GM12878 (cell line): ENCODE measurements at places on chromosomes 1 and 21. TPM values are rescaled to one million over a fixed set of nuclear protein-coding genes. Genes with fewer than 3 reads are reported as not detected.

The TMIGD3 gene
- not detected in 2 replicates for polyA plus RNA-seq

The BRDT gene
- polyA plus RNA-seq: not detected in 2 replicates

The ELAVL4 gene
- polyA plus RNA-seq: 0.21 TPM in 1 of 2 replicates, not detected in the other

GRCh38 chr1:1627261-1627828 lies 4.6 kb upstream of the MMP23B start:
- no peaks in the 10 kb centered on the region for H3K36me3 ChIP-seq
- H3K27ac ChIP-seq: no peak overlapping the region
- H3K4me3 ChIP-seq: no peak overlapping the region
- peaks cover 2% of the 10 kb centered on the region; the same call in 1 of the 2 replicates for H3K27me3 ChIP-seq

DNA sequence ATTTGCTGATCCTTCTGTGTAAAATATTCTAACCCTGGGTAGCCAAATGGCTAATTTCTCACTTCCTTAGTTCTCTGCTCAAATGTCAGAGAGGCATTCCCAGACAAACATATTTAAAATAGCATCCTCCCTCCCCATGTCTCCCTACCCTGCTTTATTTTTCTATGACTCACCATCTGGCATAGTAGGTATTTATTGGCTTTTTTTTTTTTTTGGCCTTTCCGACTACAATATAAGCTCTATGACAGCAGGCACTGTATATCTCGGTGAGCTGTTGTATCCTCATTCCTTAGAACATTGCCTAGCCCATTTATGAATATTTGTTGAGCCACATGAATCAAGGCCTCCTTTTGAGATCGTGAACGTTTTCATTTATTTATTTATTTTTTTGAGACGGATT lies 1.5 kb upstream of the NEK7 start:
- H3K27me3 ChIP-seq: no peaks in the 10 kb centered on the region
- H3K4me3 ChIP-seq: no peak overlapping the region
- no peaks in the 10 kb centered on the region for H3K36me3 ChIP-seq
- H3K4me1 ChIP-seq: no peaks in the 10 kb centered on the region
- no peak overlapping the region for H3K27ac ChIP-seq

DNA sequence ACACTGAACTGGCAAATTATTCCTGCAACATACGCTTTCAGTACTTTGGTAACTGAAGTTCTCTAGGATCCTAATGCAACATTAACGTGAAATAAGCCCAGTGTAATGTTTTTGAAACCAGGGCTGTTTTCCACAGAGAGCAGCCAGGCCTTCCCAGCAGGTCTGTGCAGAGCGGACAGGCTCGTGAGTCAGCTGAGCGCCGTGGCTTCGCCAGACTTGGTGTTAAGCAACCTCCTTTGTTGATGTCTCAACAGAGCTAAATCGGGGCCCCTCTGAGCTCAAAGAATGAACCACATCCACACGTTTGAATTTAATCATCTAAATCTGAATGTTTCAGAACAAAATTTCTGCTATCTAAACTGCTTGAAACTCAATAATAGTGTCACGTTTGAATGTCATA lies 181.8 kb upstream of the FMN2 start:
- no peak overlapping the region for H3K27ac ChIP-seq
- H3K4me1 ChIP-seq: no peaks in the 10 kb centered on the region
- no peaks in the 10 kb centered on the region for H3K36me3 ChIP-seq
- DNase-seq: no peak

DNA sequence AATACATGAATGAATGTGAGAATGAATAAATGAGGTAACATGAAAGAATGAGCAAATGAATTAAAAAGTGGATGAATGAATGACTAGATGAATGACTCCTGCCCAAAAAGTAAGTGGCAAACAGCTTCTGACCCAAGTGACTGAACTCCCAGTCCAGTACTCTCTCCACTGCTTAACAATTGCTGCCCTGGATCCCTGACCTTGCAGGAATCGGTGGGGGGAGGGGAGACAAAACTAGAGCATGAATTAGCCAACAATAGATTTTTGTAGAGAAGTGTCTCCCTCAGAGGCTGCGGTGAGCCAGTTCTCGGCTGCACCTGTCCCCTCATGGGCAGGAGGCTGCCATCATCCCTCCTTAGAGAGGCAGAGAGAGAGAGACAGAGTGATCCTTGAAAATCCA lies 5.9 kb upstream of the GRIK3 start:
- H3K4me3 ChIP-seq: no peak overlapping the region
- peaks cover 3% of the 10 kb centered on the region; the same call in 1 of the 2 replicates for H3K27me3 ChIP-seq
- H3K36me3 ChIP-seq: no peaks in the 10 kb centered on the region
- no peak for DNase-seq

DNA sequence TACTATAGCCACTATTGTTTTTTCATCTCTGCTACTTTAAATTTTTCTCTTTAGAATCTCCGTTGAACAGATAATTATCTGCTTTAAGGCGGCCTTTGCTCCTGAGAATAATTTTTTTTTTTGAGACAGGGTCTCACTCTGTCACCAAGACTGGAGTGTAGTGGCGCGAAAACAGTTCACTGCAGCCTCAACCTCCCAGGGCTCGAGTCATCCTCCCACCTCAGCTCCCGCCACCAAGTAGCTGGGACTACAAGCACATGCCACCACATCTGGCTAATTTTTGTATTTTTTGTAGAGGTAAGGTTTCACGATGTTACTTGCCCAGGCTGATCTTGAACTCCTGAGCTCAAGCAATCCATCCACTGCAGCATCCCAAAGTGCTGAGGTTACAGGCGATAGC lies 28.6 kb downstream of the TRIT1 start:
- no peak overlapping the region for H3K27ac ChIP-seq
- no peak overlapping the region for H3K4me3 ChIP-seq
- no peaks in the 10 kb centered on the region for H3K4me1 ChIP-seq
- no peak for DNase-seq
- no peaks in the 10 kb centered on the region for H3K27me3 ChIP-seq

- no peak overlapping the region for H3K27ac ChIP-seq
- H3K27me3 ChIP-seq: no peaks in the 10 kb centered on the region
- no peaks in the 10 kb centered on the region for H3K36me3 ChIP-seq
- H3K4me1 ChIP-seq: no peaks in the 10 kb centered on the region
Measured at GRCh38 chr1:195275710-195276109, 1332.5 kb downstream of the KCNT2 start.

The HTR6 gene
- polyA plus RNA-seq: 0.79 and 2.5 TPM in 2 replicates

- no peaks in the 10 kb centered on the region for H3K36me3 ChIP-seq
- H3K4me1 ChIP-seq: peaks cover 5% of the 10 kb centered on the region; the same call in 1 of the 2 replicates
- no peaks in the 10 kb centered on the region for H3K27me3 ChIP-seq
- H3K27ac ChIP-seq: peak overlapping the region; percentile 89
- no peak for DNase-seq
Measured at GRCh38 chr1:8097908-8098307, 71.8 kb upstream of the ERRFI1 start.

DNA sequence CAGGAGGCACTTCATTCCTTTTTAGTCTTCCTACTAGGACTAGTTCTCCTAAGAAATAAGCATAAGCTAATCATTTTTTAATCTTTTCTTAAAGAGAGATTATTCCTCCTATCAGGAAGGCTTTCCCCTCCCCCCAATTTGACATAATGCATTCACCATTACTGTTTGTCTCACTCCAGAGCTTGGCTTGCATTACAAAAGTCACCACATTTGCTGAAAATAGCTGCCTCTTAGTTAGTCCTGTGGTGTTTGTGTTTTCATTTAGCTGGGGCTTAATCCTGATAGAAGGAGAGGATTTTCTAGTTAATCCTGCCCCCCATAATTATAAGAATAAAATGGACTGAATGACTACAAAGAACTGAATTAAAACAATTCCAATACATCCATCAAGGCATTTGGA lies 307.1 kb upstream of the RRP15 start:
- H3K27ac ChIP-seq: no peak overlapping the region
- no peak overlapping the region for H3K4me3 ChIP-seq
- no peaks in the 10 kb centered on the region for H3K27me3 ChIP-seq
- no peaks in the 10 kb centered on the region for H3K4me1 ChIP-seq
- DNase-seq: no peak

- H3K27me3 ChIP-seq: no peaks in the 10 kb centered on the region; the same call in 1 of the 2 replicates
- H3K27ac ChIP-seq: no peak within 1 kb of the TSS
- H3K36me3 ChIP-seq: no peaks in the 10 kb centered on the region
- DNase-seq: no peak
Measured at GRCh38 chr1:35573198-35574124, at the start of gene TFAP2E. TSS of gene TFAP2E (plus strand) at chr1:35573314. CDS start at chr1:35573578, 264 bp downstream.

DNA sequence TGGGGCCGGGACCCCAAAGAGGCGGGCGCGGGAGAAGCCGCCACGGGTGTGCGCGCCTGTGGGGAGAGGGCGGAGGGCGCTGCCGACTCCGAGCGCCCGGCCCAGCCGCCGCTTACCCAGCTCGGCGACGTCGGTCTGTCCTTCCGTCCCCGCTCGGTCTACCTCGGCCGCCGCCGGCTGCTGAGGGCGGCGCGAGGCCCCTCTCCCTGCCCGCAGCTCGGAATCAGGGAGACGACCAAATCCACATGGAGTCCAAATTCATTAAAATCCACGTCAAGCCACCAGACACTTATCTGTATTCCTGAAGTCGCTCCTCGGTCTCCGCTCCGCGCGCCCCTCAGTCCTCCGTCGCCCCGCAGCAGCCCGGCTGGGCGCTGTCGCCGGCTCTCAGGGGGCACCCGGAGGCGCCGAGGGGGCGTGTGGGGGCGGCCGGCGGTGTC lies 637 bp downstream of the PLXNA2 start:
- DNase-seq: no peak
- H3K4me1 ChIP-seq: peaks cover 8% of the 10 kb centered on the region
- peaks cover 11% of the 10 kb centered on the region for H3K27me3 ChIP-seq
- no peaks in the 10 kb centered on the region for H3K36me3 ChIP-seq
- peak overlapping the region; percentile 64 for H3K4me3 ChIP-seq

DNA sequence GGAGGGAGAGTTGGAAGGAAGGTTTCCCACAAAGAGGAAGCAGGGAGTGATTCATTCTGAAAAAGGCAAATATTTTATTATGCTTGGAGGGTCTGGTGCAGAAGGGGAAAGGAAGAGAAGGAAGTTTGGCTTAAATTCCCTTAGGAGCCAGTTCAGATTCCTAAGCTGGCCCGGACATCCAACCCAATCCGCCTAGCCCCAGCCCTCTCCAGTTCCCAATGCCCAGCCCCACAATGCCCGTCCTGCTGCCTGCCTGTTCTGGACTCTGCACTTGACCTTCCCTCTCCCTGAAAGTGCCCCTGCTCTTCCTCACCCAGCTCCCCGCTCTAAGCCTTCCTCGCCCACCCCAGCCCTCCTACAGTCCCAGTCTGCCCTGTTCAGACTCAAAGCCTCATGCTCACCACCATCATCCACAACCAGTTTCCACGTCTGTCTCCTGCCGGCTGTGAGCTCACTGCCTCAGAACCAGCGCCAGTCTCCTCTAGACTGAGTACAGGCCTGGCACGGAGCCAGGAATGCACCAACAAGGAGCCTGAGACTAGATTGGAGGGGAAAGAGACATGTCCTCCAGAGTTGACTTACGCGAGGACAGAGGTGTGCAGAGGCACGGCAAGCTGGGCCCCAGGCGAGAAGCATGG lies 18.9 kb downstream of the CAPN2 start:
- no peaks in the 10 kb centered on the region for H3K36me3 ChIP-seq
- no peaks in the 10 kb centered on the region for H3K27me3 ChIP-seq
- DNase-seq: no peak
- peaks cover 12% of the 10 kb centered on the region for H3K4me1 ChIP-seq
- no peak overlapping the region for H3K27ac ChIP-seq
- H3K4me3 ChIP-seq: no peak overlapping the region

The CHODL gene
- polyA plus RNA-seq: 0.36 and 0.53 TPM in 2 replicates

The FBLIM1 gene
- not detected in 2 replicates for polyA plus RNA-seq

The SPRR1A gene
- not detected in 2 replicates for polyA plus RNA-seq

- H3K4me1 ChIP-seq: no peaks in the 10 kb centered on the region
- H3K27ac ChIP-seq: no peak overlapping the region
- H3K27me3 ChIP-seq: no peaks in the 10 kb centered on the region
- no peak overlapping the region for H3K4me3 ChIP-seq
- DNase-seq: no peak
Measured at GRCh38 chr1:54172614-54173599, 20.1 kb upstream of the CDCP2 start.
